A673 (cell line): ENCODE measurements at places on chromosomes 5 and 9.

GRCh38 chr5:133713751-133714150 lies 101.4 kb upstream of the FSTL4 start:
- DNase-seq: no peak

GRCh38 chr5:173909199-173909598 lies 21.1 kb downstream of the CPEB4 start:
- no peak for DNase-seq

GRCh38 chr5:21574438-21574837 lies 1278.7 kb downstream of the CDH12 start:
- peak; percentile 37 for DNase-seq

DNA sequence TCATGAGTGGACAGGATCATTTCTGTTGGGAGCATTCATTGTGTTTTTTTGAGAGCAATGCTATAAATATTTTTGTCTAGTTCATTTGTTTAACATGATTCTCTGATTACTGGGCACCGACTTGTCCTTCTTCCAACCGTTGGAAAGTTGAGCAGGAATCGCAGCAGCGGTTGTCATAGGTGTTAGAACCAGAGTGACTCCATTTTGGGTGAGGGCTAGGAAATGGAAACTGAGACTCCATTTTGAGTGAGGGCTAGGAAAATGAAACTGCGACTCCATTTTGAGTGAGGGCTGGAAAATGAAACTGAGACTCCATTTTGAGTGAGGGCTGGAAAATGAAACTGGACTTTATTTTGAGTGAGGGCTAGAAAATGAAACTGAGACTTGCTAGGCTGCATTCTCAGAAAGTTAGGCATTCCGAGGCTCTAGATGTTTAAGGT lies 100.6 kb downstream of the ICE1 start:
- peak; percentile 32 for DNase-seq

DNA sequence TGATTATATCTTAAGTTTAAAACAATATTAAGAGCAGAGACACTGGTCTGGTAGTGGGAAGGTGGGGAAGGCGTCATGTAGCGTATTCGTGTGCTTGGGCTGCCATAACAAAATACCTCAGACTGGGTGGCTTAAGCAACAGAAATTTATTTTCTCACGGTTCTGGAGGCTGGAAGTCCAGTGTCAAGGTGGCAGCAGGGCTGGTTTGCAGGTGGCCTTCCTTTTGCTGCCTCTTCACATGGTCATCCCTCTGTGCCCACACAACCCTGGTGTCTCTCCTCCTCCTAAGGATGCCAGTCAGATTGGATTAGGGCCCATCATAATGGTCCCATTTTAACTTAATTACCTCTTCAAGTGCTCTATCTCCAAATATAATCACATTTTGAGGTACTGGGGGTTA lies 9.6 kb downstream of the IL31RA start:
- DNase-seq: no peak

GRCh38 chr5:41967401-41967800 lies 42.3 kb downstream of the FBXO4 start:
- DNase-seq: no peak

DNA sequence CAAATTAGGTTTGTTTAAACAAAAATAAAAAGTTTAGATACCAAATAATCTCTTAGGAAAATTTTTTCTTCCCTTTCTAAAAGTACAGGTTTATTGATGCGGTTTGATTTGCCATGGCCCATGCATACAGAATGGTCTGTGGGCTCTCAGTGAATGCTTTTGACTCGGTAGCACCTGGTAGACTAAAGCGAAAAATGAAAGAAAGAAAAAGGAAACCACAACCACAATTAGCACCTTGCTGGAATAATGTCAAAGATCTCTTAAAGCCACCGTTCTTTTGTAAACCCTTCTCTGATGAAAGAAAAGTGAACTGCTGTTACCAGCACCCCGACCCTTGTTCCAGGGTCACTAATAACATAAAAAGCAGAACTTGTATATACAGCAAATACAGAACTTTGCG lies 157.9 kb downstream of the NFIB start:
- no peak for DNase-seq

DNA sequence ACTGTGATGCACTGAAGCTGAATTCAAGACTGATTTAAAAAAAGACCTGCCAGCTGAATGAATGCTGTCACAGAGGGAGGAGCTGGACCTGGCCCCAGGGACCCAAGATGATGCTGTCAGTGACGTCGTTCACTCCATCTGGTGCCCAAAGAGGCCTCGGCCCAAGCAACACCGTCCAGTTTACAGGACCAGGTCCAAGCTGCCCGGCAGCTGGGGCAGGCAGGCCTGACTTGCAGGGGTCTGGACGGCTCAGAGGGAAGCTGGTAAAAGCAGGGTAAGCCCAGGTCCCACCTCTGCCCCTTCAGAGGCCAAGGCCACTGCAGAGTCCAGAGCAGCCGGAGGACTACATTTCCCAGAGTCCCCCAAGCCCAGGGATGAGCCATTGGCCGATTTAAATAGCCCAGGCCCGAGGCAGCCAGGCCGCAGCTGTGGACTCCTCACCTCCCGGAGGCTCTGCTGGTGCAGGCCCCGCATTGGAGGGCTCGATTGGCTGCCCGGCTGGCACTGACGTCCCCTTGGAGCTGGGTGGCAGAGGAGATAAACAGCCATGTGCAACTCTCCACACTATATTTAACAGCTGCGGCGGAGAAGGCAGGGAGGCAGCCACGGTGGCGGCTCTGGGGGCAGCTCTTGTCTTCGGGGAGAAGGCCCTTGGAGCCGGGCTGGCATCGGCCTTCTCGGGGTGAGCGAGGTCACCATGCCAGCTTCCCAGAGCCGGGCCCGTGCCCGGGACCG lies at the start of gene PLPP7:
TSS of gene PLPP7 (plus strand) at position 423 of the 735 bp plus-strand sequence. CDS start at position 698, 275 bp downstream.
- DNase-seq: no peak

GRCh38 chr9:94140418-94140780 lies 56.1 kb downstream of the PTPDC1 start:
- DNase-seq: no peak

DNA sequence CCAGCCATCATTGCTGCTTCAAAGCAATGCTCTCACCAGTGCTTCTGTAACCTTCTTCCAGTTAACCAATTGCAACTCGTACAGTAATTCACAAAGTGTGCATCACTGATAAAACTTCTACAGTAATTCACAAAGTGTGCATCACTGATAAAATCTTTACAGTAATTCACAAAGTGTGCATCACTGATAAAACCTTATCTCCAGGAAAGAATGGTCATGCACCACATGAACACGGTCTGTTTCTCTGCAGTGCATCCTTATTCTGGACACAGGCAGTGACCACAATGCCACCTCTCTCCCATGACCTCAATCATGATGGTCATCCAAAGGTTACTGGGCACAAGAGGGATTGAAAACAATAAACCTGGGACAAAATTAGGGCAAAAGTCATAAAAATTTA lies 153.6 kb downstream of the TSSK1B start:
- DNase-seq: no peak

DNA sequence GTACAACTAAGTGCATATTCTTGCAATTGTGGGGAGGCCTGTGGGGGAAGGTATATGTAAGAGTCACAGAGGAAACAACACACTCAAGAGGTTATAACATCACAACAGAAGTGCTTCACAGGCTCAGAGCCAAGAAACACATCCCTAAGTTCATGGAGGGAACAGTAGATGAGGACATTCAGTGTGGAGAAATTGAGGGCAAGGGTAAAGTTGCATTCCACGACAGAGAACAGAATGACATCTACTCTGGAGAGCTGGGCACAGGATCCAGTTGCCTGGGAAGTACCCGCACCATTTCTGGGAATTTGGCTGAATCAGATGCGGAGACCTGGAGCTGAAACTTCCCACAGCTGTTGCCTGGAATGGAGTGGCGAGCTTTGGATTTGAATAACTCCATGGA lies 197.2 kb downstream of the NXNL2 start:
- no peak for DNase-seq

DNA sequence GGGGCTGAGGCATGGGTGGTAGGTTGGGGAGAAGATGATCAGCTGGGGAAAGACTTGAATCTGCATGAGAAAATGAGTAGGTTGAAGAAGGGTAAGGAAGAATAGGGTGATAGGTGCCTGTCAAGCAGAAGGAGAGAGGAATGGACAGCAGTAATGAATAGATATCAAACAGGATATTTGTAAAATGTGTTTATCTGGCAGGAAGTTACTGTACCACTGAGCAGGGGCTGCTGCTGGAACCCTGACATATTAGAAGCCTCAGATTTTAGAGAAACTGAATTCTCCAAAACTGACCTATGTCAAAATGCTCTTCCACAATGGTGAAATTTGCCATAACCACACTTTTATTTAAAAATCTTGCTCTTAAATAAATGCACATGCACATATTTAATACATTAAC lies 41.0 kb downstream of the CCDC192 start:
- DNase-seq: no peak

DNA sequence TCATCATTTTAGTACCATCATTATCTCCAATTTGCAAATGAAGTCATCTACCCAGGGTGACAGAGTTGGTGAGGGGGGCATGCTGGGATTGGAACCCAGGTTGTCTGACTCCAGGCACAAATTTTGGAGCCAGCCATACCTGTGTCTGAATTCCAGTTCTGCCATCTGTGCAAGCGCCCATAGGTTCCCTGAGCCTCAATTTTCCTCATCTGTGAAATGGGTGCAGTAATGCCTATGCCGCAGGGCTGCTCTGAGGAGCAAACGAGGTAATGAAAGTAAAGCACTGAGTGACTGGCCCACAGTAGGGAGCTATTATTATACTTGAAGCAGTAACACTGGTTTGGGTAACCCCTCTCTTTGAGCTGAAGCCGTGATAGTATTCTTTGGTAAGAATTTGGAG lies 49.6 kb downstream of the SH3PXD2B start:
- no peak for DNase-seq

DNA sequence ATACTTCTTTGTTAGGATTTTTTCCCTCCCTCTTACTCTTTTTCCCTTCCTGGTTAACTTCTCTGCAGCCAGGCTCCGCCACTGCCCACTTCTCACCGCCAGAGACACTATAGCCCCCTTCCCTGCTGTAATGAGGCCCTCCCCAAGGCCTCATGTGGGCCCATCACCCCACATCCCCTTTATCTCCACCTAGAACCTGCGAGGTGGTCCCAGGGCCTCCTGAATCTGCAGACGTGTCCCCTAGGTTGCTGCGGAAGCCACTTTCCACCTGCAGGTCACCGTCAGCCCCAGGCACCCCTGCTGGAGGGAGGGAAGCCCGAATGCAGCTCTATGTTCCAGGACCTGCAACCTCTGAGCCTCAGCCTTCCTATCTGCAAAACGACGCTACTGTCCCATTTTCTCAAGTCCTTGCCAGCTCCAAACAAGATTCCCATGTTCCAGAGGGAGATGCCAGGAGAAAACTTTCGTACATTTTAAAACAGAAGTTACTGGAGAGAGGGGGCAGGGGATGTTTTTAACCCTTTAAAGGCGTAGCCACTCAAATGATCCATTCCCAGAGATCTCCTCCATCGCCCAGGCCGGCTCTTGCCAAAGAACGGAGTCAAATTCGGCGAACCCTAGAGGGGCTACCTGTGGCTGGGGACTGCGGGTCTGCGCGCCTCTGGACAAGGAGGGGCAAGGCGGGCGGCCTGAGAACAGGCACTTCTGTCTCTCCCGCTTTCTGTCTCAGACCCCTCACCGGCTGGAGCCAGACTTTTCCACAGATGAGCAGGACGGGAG lies 929 bp downstream of the SH3PXD2B start:
- DNase-seq: peak; percentile 71

GRCh38 chr9:15469406-15469805 lies 41.4 kb downstream of the PSIP1 start:
- DNase-seq: no peak

DNA sequence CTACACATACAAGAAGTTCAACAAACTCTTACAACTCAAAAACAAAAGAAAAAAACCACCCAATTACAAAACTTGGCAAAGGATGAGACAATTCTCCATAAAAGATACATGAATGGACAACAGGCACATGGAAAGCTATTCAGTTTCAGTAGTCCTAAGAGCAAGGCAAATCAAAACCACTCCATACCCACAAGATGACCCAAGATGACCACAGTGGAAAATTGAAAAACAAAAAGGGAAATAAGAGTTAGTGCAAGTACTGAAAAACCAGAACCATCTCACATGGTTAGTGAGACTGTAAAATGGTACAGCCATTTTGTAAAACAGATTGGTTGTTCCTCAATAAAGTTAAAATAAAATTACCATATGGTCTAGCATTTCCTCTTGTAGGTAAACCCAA lies 287.1 kb upstream of the CDH9 start:
- DNase-seq: no peak

DNA sequence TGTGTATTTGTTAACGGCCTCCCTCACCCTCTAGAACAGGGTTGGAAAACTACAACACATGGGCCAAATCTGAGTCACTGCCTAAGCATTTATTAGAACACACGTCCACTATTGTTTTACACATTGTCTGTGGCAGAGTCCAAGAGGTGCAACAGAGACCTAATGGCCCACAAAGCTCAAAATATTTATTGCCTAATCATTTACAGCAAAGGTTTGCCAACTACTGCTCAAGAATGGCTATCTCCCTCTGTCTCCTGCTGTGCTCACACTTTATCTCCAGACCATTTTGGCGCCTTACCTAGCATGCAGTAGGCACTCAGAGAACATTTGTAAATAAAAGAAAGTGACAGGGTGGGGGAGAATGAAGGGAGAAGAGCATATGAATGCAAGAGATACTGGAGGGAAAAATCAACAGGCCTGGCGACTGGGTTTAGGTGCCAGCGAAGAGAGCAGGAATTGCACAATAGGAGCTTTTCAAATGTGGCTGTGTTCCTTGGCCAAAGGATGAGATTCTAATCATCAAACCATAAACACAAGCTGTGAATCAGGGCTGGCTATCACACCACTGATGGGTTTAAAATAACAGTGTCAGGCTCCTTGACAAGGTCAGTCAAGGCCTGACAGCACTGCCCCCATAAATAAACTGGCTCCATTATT lies 80.3 kb downstream of the EPB41L4A start:
- no peak for DNase-seq

GRCh38 chr5:151451626-151452520 lies 4.5 kb downstream of the SLC36A1 start:
- DNase-seq: no peak

DNA sequence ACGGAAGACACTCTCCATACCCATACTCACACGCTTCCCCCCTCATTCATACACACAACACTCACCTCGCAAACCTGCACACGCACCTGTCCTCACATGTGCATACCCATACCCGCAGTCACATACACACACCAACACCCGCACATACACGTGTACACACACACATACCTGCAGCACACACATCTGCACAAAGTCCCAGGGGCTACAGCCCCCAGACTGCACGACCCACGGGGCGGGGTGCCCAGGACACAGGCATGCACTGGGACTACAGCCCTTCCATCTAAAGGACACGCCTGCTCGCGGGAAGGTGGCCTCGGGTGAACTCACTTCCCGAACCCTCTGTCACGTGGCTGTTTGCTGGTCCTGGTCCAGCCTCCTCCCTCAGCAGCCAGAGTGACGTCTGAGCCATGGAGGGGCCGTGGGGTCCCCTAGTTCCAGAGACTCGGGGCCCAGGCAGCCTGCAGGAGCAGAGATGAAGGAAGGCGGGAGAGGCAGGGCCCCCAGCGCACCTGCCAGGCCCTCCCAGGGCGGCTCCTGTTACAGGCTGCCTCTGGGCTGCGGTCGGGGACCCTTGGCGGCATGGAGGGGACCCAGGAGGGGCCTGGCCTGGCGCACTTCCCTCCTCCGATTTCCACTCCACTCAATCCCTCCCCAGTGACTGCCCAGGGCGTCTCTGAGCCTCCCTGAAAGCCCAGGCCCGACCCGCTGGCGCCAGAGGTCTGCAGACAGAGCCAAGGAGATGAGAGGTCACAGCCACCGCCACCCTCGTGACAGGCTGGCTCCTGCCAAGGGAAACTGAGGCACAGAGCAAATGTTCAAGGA lies 8.1 kb downstream of the SLC12A7 start:
- DNase-seq: no peak
